T-helper 9 cell (primary cell): ENCODE measurements at places on chromosomes 2 and 18.

- no peak for DNase-seq
These were observed 138.9 kb downstream of the FAM210A start for GRCh38 chr18:13587477-13587876.

DNA sequence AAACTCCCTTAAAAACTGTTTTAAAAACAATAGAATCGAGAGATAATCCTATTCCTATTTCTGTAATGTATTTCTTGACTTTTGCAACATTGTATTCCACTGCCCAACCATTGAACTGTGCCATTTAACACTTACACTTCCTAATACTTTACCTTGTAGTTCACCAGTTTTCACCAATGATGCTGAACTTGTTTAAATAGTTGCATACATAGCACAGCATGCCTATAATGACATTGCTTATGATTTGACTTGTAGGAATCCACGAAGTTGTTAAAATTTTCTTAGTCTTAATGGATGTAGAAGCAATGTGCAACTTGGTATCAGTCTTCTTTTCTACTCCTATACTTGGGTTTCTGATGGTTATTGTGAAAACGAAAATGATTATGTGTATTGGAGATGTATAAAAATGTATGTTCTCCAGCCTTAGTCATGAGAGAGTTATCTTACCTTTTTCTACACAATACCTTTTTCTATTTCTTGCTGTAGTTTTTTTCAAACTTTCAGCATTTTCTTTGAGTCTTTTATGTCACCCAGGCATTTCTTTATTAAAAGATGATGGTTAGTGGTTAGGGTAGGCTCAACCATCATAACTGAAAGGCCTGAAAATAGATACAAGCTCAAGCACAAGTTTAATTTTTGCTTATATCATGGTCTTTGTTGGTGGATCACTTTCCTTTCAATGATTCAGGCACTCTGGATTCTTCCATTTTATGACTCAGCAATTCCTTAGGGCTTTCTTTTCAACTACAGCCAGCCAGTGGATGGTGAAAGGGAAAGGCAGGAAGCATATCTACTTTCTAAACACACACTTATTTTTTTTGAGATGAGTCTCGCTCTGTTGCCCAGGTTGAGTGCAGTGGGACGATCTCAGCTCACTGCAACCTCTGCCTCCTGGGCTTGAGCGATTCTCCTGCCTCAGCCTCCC, 9.4 kb downstream of the GPD2 start:
- no peak for DNase-seq

GRCh38 chr2:43327119-43327518, 100.7 kb upstream of the ZFP36L2 start:
- no peak for DNase-seq

- DNase-seq: no peak
These were observed 300.4 kb downstream of the ZNF407 start for GRCh38 chr18:74897971-74898657.

- no peak for DNase-seq
These were observed 255.5 kb downstream of the TWIST2 start for GRCh38 chr2:239103125-239104098.

- DNase-seq: no peak
These were observed 97.2 kb downstream of the ACOXL start for GRCh38 chr2:110829413-110830146.

- DNase-seq: no peak
These were observed 40.9 kb downstream of the TCF4 start for GRCh38 chr18:55546851-55547704.

GRCh38 chr2:197784956-197785941, at the start of gene BOLL:
BOLL (minus strand) TSS chr2:197785319; CDS start chr2:197781850, 3,469 bp downstream.
- DNase-seq: no peak

DNA sequence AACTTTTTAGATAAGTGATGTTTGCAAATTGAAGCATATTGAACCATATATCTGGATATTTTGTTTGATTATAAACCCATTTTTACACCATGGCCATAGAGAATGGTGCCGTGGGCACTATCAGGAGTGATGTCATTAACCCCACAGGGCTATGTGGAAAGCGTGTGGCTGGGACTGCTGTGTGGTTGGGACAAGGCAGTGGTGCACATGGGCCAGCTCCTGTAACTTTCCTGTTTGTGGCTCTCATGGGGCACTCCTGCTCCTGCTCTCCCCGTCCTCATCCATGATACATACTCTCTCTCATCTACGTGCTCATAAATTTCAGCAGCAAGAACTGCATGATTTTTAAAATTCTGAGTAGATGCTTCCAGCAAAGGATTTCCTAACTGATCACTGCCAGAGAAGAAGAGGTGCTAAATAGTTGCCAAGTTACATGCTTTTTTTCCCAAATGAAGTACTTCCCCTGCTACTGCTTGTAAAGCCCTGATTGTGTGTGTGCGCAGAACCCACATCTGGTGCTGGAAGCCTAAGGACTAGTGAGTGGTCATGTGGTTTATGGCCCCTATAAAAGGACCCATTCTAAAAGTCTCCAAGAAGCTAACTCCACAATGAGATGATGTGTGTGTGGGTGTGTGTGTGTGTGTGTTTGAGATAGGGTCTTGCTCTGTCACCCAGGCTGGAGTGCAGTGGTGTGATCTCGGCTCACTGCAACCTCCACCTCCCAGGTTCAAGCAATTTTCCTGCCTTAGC, 240.8 kb downstream of the NEDD4L start:
- DNase-seq: no peak

GRCh38 chr2:129780316-129781270, 198.9 kb upstream of the RAB6C start:
- DNase-seq: no peak

DNA sequence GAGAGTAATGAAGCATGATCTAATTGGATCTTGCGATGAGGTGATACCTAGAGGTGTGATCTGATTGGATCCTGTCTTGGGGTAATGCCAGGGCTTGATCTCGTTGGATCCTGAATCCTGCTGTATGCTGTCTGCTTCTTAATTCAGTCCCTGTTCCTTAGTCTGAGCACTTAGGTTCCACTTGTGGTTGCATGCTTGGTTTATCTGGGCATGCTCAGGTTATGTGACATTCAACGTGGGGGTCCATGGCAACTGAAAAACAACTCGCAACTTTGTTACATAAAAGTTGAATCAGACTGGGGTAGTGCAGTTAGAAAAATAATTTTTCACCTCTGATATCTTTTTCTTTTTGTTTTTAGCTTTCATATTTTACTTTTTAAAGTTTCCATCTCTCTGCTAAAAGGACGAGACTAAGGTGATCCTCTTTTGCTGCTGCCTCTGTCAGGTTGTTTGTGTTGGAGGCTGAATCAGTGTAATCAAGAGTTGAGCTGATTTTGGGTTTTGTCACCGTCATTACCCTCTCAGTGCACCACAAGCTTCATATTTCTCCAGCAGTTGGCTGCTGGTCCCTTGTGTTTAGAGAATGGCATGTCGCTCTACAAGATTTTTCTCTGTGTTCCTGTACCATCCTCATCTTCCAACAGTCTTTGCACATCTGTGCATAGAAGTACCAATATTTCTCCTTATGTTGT, 67.9 kb downstream of the NCOA1 start:
- no peak for DNase-seq

DNA sequence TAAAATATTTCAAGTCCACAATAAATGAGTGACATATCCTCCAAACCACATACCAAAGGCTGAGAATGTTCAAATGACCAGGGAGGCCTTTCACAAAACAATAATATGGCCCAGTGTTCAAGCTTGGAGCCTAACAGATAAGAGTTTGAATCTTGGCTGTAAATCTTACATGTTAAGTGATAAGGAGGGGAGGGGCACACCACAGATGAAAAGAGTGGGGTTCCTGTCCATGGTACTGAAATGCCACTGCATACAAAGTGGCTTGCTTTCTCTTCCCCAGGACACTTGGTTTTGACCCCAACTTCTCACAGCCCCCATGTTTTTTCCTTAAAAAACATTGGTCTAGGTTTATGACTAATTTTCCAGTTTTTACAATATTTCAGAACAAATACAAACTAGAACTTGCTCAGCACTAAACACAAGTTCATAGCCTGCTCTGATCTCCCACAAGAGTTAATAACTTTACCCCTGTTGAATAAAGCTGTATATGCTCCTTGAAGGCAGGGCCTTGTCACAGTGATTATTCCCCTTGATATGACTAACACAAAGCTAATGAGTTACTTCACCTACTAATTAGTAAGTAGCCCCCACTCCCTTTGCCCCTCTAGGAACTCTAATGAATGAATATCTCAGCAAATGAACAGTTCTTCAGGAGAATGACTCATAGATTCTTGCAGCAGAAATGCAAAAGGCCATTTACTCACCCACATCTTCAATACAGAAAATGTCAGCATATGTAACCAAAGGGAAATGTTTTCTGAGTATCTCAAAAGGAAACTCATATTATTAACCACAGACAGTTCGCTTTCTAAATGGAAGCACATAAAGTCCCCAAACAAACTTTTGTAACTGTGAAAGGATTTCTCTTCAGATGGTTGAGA, 142.2 kb downstream of the SATB2 start:
- DNase-seq: no peak

DNA sequence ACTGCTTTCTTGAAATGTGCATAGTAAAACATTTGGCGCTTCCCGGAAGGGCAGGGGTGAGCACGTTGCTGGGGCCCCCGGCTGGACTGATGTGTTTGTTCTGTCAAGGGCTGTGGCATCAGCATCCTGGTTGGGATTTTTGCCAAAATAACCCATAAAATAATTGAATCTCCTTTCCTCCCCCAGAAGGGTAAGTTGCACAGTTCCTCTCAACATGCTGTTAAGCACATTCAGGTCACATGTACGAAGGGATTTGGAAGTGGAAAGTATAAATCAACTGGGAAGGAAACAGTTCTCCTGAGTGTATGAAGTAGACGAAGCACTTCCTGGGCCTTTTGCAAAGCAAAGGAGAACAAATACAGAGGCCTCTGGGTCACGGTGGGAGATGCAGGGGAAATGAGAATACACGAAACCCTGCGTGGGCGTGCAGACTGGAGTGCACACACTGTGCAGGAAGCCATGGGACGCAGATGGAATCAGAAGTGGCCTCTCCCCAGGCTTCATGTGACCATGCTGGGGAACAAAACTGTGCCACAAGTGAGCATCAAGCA, 183.9 kb downstream of the LPIN1 start:
- no peak for DNase-seq

- DNase-seq: no peak
These were observed 66.2 kb downstream of the BCL2L11 start for GRCh38 chr2:111186933-111187332.

- DNase-seq: no peak
These were observed 128.5 kb downstream of the RAPGEF4 start for GRCh38 chr2:172864182-172864581.

DNA sequence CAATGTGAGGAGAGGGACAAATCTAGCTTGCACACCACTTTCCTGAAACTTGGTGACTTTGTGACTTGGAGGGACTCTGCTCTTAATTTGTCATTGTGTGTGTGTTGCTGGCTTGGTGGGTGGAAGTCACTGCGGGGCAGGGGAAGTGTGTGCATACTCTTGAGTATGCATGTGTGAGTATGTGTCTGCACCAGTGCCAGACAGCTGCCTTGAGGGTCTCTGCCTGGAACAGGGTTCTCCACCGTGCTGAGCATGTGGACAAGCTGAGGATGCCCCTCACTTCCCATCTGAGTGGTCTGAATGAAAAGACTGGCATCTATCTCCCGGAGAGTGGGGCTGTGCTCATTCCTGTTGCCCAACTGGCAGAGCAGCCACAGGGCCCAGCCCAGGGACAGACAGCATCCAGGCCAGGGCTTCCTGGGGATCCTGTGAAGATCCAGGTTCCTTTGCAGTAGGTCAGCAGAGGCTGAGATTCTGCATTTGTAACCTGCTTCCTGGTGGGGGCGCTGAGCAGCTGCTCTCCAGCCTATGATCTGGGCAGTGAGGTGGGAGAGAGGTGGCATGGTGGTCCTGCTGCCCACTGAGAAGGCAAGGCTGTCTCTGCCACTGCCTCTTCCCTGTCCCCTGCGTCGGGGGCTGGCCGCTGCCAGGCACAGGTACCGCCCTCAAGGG, 138.9 kb upstream of the HAAO start:
- DNase-seq: no peak

DNA sequence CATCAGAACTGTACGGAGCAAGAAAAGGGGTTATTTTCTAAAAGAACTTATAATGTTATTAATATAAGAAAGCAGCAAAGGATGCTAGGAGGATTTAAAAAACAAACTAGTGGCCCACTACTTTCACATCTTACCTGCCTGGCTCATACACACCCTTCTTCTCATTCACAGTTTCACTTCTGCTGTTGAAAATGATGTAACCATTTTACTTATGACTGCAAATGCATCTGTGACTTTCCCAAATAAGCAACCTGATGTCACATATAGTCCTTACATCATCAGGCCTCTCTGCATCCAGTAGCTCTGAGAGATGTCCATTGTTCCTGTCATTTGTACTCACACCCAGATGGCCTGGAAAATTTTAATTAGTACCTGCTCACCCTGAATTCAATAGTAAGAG, 101.8 kb upstream of the MYO3B start:
- no peak for DNase-seq

DNA sequence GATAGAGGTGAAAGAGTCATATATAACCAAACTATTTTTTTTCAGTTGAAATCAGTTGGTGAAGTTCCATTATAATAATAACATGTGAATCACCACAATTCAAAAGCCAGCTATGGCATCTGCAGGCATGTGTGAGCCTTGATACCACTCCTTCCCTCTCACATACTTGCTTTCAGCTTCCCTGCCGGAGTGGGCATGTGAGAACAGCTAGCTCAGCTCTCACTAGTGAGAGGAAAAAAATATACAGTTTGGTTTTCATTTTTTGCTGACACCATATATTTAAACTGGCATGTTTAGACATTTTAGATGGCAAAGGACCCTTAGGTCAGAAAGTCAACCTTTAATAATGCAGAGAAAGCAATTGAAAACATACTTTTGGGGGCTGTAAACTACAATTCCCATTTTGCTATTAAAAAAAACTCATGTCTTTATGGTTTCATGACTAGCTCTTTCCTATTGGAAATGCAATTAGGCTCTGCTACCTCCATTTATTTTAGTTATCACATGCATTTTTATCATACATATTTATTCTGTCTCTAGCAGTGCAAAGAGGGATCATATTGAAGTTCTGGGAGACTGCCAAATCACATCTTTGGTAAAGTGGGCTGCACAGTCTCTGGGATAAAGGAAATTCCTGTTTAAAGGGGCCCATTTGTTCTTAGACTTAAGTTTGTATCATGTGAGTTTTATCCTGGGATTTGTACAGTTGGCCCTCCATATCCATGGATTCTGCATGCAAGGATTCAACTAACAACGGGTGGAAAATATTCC, 33.2 kb upstream of the SLC40A1 start:
- DNase-seq: no peak

GRCh38 chr2:223735659-223736244, 101.6 kb downstream of the AP1S3 start:
- DNase-seq: no peak

DNA sequence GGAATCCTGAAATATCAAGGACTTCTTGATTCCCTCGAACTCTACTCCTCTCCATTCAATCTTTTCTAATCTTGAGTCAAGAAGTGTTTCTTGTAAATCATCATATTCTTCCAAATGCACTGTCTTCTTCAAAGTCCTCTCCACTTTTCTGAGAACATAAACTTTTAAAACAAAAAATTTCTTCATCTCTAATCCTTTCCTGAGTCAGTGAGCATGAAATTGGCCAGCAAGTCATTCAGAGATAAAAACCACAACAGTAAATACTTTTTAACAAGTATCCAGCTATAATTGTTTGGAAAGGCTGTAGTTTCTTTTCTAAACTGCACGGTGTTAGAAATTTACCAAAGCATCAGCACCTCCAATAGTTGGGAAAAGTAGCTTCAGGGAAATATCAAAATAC, 312.6 kb upstream of the GALNT5 start:
- DNase-seq: no peak
